Heart right ventricle (tissue), 16 donors: ENCODE measurements at places on chromosomes 13 and 19.

- peak; percentile 98 for DNase-seq
These were observed 37.3 kb downstream of the IL12RB1 start for GRCh38 chr19:18049385-18049784.

- no peak for DNase-seq
These were observed 111.0 kb upstream of the KL start for GRCh38 chr13:32905063-32905863.

DNA sequence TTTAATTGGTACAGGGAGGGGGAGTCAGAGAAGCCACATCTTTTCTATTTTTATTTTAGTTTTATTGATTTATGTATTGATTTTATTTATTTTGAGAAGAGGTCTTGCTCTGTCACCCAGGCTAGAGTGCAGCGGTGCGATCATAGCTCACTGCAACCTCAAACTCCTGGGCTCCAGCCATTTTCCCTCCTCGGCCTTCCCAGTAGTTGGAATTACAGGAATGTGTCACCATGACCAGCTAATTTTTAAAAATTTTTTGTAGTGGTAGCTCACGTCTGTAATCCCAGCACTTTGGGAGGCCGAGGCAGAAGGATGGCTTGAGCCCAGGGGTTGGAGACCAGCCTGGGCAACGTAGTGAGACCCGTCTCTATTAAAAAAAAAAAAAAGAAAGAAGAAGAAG lies 4.1 kb downstream of the IL27RA start:
- DNase-seq: no peak

DNA sequence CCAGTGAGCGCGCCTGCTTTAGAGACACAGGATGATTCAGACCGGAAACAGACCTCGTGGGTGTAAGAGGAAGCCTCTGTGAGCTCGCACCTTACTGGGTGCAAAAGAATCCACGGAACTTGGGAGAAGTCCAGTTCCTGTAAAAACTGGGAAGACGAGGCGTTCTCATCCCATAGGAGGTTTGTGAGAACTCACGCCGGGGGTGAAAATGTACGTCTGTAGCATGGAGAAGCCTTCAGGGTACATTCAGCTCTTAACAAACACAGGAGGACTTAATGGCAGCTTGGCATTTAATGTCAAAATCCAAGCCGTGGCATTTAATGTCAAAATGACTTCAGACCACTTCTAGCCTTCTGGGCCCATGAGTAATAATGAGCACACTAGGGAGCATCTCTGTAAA lies 17.4 kb upstream of the OR7D2 start:
- DNase-seq: no peak

GRCh38 chr13:99307247-99307646 lies at the start of gene GPR183:
GPR183 (minus strand) TSS chr13:99307399; CDS start chr13:99296145, 11,254 bp downstream.
- no peak for DNase-seq
